ENCODE measurements at places on chromosomes 4 and X.

- no peak for DNase-seq
Observed at GRCh38 chr4:92101737-92102172, 202.0 kb upstream of the GRID2 start.

DNA sequence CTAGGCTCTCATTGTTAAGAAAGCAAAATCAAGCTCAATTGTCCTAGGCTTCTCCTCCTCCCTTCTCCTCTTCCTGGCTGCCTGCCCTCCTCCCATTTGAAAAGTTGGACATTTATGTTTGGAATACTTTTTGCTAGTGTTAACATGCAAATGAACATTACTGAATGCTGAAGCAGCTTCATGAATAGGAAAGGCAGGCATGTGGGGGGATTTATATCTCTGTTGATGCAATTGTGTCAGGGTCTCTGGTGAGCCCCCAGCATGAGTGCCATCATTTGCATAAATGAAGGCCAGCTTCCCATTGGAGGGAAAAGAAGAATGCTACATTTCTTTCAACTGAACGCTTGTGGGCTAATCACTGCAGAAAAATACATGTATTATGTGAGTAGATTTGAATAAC is 160.1 kb upstream of the NDST3 start:
- DNase-seq = no peak

DNA sequence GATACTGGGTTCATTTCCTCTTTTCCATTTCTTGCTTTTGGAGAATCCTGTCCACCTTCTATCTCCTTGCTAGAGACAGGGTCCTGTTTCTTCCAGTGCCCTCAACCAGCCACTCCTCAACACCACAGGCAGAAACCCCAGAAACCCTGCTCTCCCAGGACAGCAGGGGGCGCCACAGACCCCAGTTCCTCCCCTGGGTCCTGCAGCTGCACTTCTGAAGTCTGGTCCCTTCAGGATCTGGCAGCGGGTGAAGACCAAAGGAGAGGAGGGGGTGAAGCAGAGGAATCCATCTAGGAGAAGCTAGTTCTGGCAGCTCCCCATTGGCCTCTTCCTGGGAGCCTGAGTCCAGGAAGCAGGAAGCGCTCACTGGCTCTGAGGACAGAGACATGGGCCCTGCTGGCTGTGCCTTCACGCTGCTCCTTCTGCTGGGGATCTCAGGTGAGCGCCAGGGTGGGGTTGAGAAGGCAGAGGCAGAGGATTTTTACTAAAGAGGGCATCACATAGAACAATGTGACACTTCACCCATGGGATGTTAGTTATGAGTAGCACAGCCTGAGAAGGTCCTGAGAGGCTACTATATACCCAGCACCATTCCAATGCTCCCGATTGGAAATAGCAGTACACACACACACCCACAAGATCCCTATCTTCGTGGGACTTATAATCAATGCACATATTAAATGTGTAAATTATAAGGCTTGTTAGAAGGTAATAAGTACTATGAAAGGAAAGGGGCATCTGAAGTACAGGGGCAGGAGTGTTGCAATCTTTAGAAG is at the start of gene PRSS48:
PRSS48 (plus strand) TSS at position 375 of the 776 bp plus-strand sequence; CDS start at position 387, 12 bp downstream.
- peak; percentile 13 for DNase-seq

- DNase-seq = no peak
Observed at GRCh38 chr4:101064541-101065180, 282.7 kb downstream of the PPP3CA start.

- DNase-seq = no peak
Observed at GRCh38 chrX:68822641-68823410, 6.0 kb upstream of the EFNB1 start.

GRCh38 chrX:1657367-1658070 is 42.7 kb downstream of the ASMT start:
- DNase-seq = peak; percentile 28

GRCh38 chr4:94640151-94640550 is 117.6 kb upstream of the BMPR1B start:
- no peak for DNase-seq

DNA sequence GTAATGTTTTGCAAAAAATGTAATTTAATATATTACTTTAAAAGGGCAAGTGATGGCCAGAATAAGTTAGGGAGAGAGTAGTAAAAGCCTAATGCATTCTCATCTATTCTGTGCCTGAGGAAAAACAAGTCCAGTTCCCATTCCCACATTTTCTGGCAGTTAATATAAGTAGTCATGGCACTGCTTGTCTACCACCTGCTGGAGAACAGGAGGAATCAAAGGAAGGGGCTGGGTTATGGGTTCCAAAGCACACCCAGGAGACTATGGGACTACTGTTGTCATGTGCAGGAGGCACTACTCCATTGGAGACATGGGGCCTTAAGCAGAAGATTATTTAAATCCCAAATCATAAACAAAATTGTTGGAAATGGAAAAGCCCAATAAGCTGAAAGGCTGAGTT is 2618.6 kb downstream of the ARAP2 start:
- no peak for DNase-seq

DNA sequence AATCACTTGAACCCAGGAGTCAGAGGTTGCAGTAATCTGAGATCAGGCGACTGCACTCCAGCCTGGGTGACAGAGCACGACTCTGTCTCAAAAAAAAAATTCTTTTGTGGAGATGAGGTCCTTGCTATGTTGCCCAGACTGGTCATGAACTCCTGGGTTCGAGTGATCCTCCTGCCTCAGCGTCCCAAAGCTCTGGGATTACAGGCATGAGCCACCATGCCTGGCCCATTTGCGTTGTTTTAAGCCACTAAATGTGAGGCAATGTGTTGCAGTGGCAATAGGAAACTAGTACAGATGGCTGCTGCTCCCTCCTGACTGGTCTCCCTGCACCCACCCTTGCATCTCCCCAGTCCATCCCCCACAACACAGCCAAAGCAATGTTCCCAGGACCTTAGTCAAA is 40.0 kb upstream of the APLN start:
- no peak for DNase-seq

GRCh38 chrX:132425744-132426318 is 63.0 kb downstream of the MBNL3 start:
- no peak for DNase-seq

DNA sequence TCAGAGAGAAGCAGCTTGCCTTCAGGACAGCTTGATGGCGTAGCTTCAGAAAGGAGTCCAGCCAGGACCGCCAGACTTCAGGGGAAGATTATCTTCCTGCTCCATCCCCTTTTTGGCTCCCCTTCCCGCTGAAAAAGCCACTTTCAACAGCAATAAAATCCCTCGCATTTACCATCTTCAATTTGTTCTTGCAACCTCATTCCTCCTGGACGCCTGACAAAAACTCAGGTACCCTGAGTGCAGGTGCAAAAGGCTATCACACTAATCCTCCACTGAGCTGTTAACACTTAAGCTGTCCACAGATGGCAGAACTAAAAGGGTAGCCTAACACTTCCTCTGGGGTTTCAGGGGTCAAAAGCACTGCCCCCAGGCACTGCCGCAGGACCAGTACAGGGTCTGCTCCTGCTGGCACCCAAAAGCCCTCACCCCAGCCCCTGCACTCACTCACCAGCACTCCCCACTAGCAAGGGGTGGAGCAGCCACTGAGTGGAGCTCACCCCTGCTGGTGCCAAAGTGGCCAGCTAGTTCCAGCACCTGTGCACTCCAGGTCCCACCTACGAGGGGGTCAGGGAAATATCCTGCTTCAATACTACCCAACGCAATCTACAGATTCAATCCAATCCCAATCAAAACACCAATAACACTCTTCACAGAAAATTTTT is 145.8 kb downstream of the ADGRA3 start:
- no peak for DNase-seq

- DNase-seq = no peak
Observed at GRCh38 chr4:7516096-7516772, 81.5 kb upstream of the PSAPL1 start.

DNA sequence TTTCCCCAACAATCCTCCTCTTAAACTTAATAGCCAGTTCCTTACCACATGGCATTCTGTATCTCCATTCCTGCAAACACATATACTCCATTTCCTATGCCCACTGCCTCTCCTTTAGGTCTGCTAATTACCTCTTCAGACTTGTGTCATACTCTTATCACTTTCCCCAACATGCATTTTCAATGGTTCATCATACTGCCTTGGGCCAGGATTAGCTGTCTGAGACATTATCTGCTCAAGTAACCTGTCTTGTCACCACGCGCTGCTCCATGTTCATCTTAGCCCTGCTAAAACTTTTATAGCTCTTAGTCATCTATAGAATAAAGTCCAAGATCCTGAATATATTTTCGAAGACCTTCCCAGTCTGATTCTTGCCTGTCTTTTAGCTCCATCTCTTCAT is 224.1 kb upstream of the GK2 start:
- no peak for DNase-seq

- DNase-seq = peak; percentile 25
Observed at GRCh38 chrX:16869393-16870094, 618 bp downstream of the RBBP7 start.

GRCh38 chrX:65752294-65752693 is 84.8 kb downstream of the MSN start:
- DNase-seq = no peak

- DNase-seq = no peak
Observed at GRCh38 chr4:152189451-152190179, 346.3 kb downstream of the FBXW7 start.

DNA sequence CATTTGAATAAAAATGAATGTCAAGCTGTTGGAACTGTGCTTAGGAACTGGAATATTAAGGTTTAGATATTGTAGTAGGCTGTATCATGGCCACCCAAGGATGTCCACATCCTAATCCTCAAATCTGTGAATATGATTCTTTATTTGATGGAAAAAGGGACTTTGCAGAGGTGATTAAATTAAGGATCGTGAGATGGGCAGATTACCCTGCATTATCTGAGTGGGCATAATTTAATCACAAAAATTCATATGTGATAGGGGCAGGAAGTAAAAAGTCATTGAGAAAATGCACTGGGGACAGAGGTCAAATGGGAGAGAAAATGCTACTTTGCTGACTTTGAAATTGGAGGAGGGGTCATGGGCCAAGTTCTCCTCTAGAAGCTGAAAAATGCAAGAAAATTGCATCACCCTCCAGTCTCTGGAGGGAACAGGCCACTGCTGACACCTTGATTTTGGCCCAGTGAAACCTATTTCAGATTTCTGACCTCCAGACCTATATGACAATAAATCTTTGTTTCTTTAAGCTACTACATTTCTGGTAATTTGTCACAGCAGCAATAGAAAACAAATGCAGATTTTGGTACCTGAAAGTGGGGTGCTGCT is 521.4 kb downstream of the PCDH7 start:
- no peak for DNase-seq

All from activated CD4-positive, alpha-beta T cell treated with anti-CD3 and anti-CD28 coated beads for 24 hours (primary cell).